NCI-H345 (cell line): ENCODE measurements at places on chromosomes 7 and 10.

GRCh38 chr7:22876986-22877729 is 54.5 kb upstream of the TOMM7 start:
- no peak for DNase-seq

- DNase-seq = no peak
Observed at GRCh38 chr10:22700489-22700888, 13.9 kb downstream of the PIP4K2A start.

DNA sequence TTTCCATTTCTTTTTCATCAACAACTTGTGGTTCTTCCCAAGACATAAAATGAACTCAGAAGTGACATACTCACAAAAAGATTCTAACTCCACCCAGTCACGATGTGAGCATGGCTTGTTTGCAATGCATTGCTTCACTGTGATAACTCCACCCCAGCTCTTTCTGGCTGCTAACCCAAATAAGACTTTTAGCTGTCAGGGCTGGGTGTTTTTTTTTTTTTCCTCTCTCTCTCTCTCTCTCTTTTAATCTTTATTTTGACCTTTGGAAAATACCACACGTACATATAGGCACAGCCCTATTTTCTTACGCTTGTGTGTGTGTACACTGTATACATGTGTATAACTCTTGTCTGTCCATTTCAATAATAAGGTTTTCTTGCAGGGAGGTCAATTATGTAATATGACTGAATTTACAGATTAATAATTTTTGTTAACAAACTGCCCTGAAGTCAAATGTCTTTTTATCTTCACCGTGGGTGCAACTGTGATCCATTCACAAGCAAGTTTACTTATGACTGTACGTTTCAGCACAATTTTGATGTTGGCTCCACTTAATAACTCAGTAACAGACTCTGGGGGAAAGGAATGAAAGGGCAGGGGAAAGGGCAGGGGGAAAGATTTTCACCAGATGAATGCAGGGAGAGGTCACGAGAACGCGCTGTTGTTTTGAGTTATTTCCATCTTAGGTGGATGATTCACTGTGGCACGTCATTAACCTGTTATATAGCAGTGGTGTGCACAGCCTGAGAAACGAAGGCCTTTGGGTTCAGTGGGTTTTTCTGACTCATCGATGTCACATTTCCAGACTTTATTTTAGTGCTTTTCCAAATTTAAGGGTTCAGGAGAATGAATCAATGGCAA is 49.1 kb downstream of the APBB1IP start:
- DNase-seq = no peak

GRCh38 chr7:111872450-111873325 is 310.4 kb upstream of the IMMP2L start:
- DNase-seq = no peak

DNA sequence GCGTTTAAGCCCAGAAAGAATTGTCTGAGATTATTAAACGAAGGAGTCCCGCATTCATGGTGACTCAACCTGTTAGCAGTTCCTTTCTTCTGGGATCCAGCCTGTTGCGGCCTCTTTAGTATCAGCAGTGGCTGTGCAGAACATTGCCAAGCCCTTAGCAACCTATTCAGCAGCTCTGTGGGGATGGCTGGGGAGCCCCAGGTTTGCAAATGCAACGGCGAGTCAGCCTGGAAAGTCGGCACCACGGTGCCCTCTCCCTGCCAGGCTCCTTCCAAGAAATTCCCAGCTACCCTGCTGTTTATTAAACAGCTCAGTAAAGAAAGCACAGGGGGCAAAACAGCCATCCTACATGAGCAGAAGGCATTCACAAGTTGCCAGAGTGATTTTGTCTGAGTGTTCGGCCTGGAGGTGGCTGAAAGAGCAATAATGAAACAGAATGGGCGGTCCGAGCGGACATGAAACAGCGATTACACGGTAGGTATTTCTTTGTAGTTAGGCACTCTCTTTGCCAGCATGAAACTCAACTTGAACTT is 198.3 kb downstream of the BAMBI start:
- DNase-seq = no peak
